ENCODE measurements at places on chromosomes 5 and 9.
A peak's percentile ranks its signal among the peaks of the same experiment; 100 is the strongest.

- no peak for DNase-seq
Observed at GRCh38 chr9:116821633-116822229, 134.6 kb downstream of the TRIM32 start.

DNA sequence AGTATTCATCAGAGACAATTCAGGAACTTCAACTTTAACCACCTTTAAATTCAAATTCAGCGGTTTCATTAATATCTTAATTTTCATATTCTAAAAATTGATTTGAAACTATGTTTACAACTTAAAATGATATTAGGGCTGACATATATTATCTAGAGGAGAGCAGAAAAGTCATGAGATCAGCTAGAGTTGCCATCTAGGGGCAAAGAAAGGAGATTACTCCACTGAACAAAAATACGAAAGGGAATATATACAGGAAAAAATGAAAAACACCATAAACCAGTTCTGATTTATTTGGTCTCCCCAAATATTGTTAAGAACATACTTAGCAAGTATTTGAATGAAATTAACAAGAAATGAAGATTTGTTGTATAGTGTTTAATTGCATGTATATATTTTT, 946.3 kb downstream of the DTWD2 start:
- DNase-seq: no peak

DNA sequence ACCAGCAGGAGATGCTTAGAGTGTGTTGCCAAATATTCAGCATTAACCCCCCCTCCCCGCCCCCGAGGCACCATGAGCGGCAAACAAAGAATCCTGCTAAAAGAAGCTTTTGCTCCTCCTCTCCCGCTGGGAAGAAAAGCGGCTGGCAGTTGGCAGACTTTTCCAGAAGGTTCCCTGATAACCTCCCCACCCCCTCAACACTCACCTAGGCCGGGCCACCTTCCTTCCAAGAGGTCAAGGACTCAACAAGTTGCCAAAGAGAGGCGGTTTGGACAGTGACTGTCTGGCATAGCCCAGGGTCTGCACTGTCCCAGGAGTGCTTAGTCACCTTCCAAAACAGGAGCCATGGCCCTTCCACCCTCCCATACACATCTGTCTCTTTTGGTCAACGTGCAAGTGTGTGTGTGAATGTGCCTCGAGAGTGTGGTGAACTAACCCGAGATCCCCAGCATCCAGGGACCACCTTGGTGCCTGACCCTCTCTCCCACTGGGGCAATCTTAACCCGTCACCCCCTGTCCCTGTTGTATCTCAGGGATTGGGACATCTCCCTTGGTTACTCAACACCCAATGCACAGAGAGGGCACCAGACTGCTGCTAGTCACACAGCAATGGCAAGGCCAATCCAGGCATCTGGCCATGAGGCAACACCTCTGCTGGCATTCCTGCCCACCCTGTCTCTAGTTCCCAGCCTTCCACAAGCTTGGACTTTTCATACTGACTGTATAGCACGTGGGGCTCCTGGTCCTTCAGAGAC, 18.9 kb downstream of the CAMK2A start:
- no peak for DNase-seq

DNA sequence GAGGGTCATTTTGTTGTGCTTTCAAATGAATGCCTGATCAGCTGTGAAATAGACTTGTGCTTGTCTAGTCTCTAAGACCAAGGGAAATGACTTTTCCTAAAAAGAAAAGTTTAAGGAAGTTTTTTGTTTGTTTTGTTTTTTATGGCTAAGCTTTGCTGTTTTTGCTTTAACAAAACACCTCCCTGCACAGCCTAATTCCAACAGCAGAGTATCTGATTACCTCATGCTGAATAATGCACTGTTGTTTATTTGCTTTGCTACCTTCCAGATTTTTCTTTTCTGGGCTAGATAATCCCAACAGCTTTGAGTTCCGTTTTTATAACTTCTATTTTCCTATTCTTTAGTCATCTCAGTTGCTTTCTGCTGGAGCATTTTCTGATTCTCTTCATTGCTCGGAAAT, 95.8 kb downstream of the AOPEP start:
- no peak for DNase-seq

- DNase-seq: no peak
Observed at GRCh38 chr5:64834611-64835010, 65.9 kb downstream of the CWC27 start.

DNA sequence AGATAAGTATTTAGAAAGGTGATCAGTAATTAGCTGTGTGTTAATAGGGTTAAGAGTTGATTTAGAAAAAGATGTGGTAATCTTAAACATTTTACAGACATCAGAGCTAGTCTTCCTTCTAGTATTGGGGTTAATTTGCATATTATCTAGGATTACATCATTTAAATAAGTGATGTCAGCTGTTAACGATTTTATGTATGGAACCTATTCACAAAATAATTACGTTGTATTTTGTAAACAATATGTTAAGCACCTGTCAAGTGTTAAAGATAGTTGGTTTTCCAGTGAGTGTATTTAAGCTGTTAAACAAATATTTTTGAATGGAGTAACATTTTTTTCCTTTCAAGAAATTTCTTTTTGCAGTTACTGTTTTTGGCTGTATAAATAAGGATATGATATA, 2.2 kb downstream of the DCP2 start:
- DNase-seq: peak; percentile 28

DNA sequence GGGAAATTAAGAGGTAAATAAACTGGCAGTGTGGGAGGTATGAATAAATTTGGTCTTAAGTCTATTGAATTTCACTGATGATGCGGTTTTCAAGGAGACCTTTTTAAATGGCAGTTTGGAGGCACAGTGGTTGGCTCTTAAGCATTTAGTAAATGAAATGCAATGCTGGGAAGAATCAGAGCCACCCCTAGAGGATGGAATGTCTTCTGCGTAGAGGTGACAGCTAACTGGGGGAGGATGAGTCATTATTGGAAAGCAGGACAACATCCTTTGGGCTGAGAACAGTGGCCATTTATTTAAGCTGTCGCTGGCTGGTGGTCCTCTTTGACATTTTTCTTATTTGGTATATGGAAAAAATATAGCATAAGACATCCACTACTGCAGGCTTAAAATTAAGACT, 163.2 kb downstream of the SH3GL2 start:
- peak; percentile 1 for DNase-seq

DNA sequence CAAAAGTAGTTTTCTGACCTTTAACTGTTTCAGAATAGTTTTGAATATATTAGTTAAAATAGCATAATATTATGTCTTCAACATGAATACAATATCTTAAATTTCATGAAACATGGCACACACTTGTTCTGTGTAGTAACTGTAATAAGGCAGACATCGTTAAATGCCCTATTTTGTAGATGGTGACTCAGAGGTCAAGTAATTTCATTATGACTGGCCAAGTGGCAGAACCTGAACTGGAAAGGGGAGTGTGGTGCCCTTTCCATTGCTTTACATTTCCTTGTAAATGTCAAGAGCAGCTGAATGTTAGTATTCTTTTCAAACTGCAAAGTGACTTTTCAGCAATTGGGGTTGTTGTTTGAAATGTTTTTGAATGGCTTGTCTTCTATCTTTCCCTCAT, 201.2 kb upstream of the CDKN2B start:
- DNase-seq: no peak

DNA sequence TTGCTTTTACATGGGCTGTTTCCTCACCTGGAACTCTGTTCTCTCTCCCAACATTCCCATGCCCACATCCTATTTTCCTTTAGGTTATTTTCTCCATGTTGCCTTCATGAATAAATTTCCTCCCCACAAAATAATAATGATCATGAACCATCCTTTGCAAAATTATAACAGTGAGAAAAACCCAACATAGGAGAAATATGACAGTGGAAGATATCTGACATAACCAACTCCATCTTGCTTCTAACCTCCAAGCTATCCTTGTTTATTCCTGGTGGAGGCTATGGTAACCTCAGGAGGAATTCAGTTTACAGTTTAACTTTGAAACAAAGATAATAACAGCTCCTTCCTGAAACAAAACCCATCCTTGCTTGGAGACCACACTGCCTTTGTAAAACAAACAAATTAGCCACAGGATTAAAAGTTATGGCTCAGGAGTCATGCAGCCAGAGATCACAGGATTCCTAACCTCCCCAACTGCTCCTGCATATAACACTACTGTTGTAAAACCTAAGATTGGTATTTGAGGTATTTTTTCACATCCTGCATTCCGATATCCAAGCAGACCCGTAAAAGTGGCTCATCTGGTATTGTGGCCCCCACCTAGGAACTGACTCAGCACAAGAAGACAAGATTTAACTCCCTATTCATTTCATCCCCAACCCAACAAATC, 212.4 kb downstream of the TRIM32 start:
- peak; percentile 34 for DNase-seq

GRCh38 chr5:131899686-131900085, 45.8 kb downstream of the MEIKIN start:
- no peak for DNase-seq

Data from foreskin keratinocyte (primary cell).